ENCODE measurements at places on chromosomes 2 and 18.

- DNase-seq, result peak; percentile 99
These were observed 425.7 kb downstream of the SETBP1 start for GRCh38 chr18:45106331-45106774.

DNA sequence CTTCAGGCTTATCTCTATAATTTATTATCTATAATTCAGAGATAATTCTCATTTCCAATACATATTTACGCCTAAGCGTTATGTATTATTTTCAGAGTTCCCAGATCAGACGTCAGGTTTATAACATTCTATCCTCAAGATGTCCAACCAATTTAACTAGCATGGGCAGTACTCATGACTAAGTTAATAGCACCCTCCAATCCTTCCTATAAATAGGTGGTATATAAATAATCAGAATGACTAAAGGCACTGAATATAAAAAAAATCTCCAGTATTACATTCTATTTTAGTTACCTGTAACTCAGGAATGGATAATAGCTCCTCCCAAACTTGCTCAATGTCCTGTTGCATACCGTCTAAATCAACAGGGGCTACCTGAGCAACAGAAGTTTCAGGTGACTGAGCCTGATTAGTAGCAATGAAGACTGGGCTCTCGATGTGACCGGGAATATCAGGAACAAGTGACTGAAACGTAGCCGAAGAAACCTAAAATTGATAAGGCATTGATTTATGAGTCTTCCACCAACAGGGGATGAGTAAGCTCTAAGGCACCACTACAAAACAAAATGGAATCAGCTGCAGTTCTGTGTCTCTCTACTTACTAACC is 19.6 kb downstream of the HNRNPA3 start:
- no peak for DNase-seq

DNA sequence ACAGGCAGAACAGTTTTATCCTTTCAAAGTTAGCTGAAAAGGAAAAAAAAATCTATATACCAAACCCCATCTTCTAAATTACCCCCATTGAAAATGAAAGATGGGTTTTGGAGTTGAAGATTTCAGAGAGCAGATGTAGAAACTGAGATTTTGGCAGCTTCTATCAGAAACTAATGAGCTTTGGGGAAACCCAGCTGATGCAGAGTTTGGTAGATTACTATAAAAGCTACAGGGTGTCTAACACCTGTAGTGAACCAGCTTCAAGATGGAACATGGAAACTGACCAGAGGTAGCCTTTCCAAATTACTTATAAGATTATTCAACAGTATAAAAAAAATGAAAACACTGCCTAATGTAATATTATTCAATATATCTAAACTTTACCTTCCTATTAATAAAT is 583.1 kb downstream of the XIRP2 start:
- no peak for DNase-seq

DNA sequence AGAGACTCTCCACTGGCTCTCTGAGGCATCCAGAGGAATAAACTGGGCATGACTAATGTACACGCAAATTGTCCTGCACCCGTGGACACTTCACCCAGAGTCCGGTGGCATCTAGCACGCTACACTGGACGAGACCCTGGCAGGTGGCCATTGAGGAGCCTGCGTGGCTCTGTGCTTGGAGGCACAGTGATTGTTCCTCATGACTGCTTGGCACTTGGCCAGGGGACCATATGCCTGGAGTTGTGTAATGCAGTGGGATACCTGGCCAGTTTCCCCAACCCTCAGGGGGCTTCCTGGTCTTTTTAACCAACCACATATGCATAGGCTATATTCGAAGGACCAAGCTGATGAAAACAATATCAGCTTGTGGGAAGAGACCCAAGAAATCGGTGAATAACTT is 66.6 kb downstream of the MTCL1 start:
- DNase-seq, result no peak

- no peak for DNase-seq
These were observed 321.2 kb upstream of the CDH7 start for GRCh38 chr18:65429601-65430000.

All from MV-4-11 (cell line).